ENCODE measurements at places on chromosomes 5 and 9.

DNA sequence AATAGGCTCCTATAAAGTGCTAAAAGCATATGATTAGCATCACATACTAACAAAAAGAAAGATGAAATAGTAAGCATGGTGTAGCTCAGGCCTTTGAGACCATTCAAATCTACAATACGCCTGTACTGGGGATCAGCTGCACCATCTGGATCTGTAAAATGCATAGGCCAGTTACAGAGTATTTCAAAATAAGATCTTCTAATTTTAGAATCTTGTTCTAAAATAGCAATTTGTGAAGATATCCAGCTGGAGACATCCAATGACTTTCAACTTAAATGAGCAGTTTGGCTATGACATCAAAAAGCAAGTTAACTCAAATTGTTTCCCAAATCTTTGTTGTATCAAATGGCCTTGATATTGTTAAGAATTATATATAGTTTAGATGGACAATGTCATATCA, 386.3 kb downstream of the MRPS30 start:
- no peak for DNase-seq

DNA sequence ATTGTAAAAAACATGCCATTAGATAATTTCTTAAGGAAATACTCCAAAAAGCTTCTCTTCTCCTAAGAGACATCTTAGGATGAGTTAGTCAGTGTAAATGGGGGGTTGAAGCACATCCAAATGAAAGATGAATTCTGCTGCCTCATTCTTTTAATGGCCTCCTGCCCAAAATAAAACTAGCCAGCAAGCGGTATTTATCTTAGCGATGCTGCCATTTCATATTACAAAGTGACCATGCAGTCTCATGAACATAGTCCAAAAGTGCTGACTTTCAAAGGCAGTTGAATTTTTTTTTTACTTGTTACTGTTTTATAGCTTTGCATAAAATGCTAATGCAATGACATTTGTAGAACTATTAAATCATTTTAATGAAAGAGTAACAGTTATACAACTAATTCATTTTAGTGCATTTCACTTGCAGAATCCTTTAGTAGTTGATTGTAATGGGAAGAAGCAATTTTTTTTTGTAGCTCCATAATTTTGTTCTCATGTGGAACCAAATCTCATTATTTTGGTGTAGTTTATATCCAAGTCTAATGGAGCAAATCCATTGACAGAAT, 151.5 kb downstream of the CAVIN4 start:
- no peak for DNase-seq

- DNase-seq, result no peak
Measured at GRCh38 chr5:4095918-4096630, 500.4 kb downstream of the IRX1 start.

DNA sequence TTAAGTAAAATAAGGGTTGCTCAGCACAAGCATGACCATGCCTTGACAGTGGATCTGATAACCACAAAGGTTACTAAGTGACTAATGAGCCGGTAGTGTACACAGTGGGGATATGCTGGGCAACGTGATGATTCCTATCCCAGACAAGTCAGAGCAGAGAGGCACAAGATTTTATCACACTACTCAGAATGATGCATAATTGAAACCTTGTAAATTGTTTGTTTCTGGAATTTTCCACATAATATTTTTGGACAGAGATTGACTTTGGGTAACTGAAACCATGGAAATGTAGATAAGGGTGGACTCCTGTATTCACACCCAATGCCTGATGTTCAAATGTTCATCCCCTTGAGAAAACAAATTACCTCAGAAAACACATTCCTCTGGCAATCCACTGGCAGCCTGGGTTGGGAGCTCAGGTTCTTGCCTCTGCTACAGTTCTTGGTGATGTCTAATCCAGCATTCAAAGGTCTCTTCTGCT, 16.2 kb upstream of the ERAP1 start:
- DNase-seq, result no peak

GRCh38 chr9:115921301-115921700, 232.3 kb upstream of the PAPPA start:
- no peak for DNase-seq

- no peak for DNase-seq
Measured at GRCh38 chr9:71587576-71588362, 180.5 kb downstream of the CEMIP2 start.

DNA sequence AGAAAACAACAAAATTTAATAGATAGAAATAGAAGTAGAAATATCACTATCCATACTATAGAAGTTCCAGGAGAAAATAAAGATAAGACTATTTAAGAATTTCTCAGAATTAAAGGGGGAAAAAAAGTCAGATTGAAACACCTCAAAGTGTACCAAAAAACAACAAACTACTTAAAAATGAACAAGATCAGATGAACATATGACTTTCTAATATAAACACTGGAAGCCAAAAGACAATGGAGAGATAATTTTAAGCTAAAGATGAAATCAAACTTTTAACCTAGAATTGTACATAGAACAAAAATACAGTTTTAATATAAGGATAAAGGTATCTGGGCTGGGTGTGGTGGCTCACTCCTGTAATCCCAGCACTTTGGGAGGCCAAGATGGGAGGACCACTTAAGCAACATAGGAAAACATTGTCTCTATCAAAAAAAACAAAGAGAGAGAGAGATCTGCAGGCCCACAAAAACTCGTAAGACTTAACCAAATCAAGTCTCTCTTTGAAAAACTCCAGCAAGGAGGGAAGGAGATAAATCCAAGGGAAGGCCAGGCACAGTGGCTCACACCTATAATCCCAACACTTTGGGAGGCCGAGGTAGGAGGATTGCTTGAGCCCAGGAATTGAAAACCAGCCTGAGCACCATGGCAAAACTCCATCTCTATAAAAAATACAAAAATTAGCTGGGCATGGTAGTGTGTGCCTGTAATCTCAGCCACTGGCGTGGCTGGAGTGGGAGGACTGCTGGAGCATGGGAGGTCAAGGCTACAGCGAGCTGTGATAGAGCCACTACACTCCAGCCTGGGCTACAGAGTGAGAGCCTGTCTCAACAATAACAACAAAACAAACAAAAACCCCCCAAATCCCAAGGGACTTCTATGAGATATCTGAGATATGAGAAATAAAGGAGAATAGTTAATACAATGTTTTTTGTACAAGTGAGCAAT, 32.4 kb downstream of the ABHD17B start:
- no peak for DNase-seq

- DNase-seq, result no peak
Measured at GRCh38 chr9:16304301-16304700, 566.2 kb downstream of the BNC2 start.

GRCh38 chr5:16459451-16459850, 6.1 kb downstream of the ZNF622 start:
- DNase-seq, result no peak

DNA sequence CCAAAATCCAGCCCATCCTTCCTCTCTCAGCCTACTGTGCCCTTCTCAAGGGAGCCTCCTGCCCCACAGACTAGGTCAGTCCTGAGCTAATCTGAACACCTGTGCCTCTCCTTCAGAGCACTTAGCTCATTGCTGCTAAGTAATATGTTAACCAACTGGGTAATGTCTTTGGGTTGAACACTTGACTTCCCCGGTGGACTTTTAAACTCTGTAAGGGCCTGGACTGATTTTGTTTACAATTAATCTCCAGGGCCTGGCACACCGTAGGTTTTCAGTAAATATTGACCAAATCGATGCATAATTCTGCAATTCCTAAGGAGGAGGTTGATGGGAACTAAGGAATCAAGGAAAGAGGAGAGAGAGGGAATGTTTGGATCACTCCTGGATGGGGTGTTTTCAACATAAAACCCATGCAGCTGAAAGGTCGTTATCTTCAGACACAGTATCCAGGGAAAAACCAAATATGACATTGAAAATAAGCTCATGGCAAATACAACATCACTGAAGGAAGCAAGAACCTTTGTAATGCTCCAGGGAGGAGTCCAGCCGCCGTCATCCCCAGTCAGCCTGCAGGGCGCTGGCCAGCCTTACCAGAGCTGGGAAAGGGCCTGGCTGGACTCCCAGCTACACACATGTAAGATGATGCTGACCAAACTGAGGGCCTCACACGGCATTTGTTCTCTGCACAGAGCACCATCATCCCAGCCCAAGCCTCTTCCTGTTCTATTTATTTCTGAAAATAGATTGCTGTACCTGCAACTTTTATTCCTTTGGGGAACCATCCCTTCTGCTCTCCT, 166.3 kb downstream of the C5orf15 start:
- no peak for DNase-seq

DNA sequence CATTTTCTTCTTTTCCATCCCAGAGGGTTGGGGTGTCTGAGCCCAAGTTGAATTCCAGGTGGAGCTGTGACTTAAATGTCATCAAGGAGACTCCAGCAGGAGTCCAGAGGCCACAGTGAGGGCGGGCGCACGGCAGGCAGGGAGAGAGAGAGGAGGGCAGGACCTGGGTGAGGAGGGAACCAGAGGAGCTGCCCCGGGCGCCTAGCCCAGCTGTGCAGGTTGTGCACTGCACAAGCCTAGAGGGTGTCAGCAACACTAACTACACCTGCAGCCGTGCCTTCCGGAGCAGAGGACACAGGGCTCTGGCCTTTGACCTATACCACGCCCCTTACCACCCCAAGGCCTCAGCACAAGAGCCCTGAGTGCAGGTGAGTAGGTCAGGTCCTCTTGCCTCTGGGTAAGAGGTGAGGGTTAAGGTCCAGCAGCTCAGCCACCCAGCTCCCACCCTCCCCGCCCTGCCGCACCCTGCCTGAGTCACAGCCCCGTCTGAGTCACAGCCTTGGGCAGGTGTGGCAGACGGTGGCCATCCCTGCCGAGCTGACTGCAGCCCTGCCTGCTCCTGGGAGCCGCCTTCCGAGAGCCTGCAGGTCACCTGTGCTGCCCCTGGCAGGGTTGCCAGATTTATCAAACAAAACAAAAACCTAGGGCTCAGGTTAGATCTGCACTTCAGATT, 6.4 kb upstream of the AGPAT2 start:
- DNase-seq, result no peak

DNA sequence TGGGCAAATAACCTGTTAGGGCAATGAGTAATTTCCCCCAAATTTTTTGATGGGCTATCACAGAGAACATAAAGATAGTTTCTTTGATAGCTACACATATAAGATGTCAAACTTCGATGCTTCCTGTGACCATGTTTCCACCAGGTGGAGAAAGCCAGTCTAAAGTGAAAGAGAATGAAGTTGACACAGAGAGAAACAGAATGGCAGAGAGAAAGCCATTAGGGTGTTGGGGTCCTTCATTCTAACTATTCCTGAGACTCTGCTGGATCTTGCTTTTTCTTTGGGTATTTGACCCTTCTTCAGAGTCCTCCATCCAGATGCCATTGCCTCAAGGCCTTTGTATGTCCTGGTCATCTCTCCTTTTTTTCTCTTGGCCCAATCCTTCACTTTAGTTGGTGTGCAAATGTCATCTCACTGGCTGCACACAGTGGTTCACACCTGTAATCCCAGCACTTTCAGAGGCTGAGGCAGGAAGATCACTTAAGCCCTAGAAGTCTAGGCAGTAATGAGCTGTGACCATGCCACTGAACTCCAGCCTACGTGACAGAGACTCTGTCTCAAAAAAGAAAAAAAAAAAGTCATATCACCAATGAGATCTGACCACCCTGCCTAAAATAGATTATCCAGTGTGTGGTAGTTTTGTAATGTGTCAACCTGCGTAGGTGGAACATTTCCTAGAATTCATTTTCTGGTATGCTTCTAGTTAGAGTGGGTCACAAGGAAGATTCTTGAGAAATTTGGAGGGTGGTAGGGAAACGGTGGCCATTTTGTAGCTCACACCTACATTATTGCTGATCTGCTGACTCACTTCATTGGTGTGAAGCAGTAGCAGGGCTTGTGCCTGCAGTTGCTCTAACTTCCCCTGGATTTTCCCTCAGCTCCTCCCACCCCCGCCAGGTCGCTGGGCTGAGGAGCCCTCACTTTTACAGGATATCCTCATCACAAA, 20.8 kb upstream of the KIF2A start:
- DNase-seq, result no peak

- DNase-seq, result no peak
Measured at GRCh38 chr5:2575871-2576270, 175.6 kb downstream of the IRX2 start.

- DNase-seq, result no peak
Measured at GRCh38 chr9:79652598-79652997, 80.8 kb downstream of the TLE4 start.

DNA sequence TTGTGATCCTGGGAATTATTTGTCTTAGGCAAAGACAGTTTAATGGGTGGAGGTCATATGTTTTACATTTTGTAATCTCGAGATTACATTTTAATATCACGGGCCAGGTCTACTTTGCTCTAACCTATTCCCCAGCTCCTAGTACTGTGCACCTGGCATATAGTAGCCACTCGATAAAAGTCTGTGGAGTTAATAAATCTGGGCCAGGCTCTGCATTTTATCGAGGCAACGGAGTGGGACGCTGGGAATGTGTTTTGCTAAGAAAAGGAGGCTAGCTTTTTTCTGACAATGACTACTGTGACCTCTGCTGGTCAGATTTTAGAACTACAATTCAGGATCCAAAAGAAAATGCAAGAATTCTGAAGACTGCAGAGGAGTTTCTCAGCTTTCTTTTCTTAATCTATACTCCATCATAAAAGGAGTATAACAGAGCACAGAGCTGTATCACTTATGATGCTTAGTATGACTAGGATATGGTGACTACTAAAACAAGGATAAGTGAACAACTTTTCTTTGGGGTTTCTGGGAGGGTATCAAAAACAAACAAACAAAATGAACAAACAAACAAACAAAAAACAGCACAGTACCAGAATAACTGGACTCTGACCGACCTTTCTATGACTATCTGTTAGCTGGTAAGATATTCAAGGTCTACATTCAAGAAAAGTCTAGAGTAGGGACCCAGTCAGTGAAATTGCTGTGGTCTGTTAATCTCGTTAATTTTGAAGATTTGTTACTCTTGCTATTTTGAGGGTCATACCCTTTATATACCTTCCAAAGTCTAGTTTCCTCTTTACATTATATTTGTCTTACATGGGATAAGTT, 46.1 kb upstream of the CER1 start:
- no peak for DNase-seq

- no peak for DNase-seq
Measured at GRCh38 chr9:69261636-69262035, 63.4 kb upstream of the ENTREP1 start.

GRCh38 chr9:4760122-4760521, 19.1 kb upstream of the AK3 start:
- no peak for DNase-seq

- no peak for DNase-seq
Measured at GRCh38 chr9:104092875-104093600, 1.1 kb upstream of the SMC2 start.

GRCh38 chr5:78062645-78063044, 231.9 kb downstream of the AP3B1 start:
- DNase-seq, result no peak

- no peak for DNase-seq
Measured at GRCh38 chr5:5813441-5813840, 391.0 kb downstream of the ICE1 start.
